ENCODE measurements at places on chromosomes 2 and 18.

DNA sequence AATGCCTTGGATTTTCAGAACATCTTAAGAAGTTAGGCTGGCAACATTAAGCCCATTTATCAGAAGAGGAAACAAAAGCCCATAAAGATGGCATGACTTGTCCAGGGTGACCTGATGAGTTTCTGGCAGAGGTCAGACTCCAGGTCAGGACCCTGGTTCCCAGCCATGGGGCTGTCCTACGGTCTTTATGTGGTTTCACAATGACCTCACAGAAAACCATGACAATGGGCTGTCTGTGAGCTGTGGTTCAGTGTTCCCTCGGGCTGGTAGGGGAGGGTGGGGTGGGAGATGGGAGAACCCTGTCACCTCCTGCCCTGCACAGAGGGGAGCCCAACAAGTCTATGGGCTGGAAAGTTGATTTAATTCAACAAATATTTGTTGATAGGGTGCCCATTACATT, 101.8 kb downstream of the LOXHD1 start:
- no peak for DNase-seq

GRCh38 chr2:100588071-100588786, 25.4 kb downstream of the PDCL3 start:
- DNase-seq = no peak

DNA sequence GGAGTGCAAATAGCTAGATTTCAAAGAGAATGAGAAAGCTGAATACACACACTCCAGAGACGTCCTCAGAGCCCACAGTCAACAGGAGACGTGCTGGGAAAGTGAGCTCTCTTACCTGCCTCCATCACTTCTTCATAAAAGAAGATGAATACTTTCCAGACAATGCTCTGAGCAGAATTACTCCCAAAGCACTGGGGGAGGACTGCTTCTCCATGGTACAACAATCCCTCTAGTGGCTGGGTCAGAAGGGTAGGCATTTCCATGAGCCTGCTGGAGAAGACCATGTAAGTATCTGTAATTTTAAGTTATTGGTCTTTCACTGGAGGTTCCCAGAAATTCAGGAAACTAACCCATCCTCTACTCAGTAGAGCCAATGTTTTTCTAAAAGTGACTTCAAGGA, 190.3 kb downstream of the RBM43 start:
- no peak for DNase-seq

- DNase-seq = no peak
Measured at GRCh38 chr2:234414596-234414995, 82.3 kb downstream of the ARL4C start.

GRCh38 chr18:55047546-55047945, 88.3 kb upstream of the CCDC68 start:
- no peak for DNase-seq

DNA sequence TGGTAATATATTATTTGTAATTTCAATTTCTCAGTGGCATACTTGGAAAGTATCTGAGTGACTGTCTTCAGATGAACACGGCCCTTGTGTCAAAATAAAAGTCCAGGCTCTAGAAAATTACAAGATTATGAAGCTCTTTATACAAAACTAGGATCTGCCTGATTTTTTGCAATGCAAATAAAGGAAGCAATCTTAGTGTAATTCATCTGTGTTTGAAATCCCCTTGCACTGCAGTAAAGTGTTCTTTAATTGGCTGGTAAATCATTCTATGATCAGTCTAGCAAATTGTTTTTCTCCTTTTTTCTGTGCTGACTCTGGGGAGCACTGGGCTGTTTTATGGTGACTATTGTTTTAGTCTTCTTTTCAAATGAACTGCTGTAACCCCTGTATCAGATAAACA, 1039.0 kb downstream of the SOCS6 start:
- DNase-seq = no peak

DNA sequence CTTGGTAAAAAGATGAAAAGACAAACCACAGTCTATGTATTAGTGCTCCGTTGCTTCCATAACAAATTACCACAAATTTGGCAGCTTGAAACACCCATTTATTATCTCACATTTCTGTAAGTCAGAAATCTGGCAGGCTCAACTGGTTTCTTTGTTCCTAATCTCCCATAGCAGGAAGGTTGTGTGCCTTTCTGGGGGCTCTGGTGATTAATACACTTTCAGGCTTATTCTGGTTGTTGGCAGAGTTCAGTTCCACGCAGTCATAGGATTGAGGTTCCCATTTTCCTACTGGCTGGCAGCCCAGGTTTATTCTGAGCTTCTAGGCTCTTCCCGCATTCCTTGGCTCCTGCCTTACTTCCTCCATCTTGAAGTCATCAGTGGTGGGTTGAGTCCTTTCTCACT, 189.3 kb downstream of the ANAPC1 start:
- DNase-seq = no peak

- DNase-seq = no peak
Measured at GRCh38 chr2:121561617-121562268, 31.1 kb downstream of the RNU4ATAC start.

DNA sequence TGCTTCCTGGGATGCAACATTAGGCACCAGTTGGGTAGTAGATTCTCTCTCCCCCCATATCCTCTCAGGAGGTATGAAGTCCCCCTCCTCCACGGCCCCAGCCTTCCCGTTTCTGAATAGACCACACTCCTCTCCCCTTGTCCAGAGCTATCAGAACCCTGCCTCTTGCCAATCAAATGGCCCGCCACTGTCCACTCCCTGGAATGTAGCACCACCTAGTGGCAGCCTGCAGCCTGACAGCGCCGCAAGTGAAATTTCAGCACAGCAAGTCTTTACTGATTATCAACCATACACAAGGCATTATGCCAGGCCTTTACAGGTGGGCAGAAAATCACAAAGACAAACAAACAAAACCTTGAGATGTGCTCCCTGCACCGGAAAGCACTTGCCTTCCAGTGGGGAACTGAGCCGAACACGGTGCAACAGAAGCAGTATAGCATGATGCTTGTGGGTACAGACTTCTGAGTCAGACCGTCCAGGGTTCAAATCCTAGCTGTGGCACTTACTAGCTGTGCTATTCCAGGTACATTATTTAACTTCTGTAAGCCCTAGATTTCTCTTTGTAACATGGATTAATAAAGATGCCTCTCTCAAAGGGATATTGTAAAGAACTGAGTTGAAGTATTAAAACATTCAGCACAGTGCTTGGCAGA, 174.0 kb downstream of the SMAD2 start:
- peak; percentile 51 for DNase-seq

- DNase-seq = no peak
Measured at GRCh38 chr18:56315363-56315762, 323.0 kb downstream of the TXNL1 start.

DNA sequence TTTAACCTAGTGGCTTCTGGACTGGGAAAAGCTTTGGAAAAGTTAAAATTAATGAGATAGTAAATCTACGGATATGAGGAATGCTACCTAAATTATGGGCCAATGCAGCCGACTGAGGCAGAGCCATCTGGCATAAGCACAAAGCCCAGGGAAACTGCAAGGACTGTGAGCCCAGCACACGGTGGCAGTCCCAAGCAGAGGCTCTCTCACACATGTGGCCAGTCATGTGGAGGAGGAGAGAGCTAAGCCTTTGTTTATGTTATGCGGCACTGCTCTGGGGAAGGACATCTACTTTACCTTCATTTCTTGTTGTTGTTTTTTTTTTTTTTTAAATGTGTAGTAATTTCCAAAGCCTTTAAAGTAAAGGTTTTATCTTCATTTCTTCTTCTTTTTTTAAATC, 267.0 kb downstream of the STK39 start:
- DNase-seq = no peak

DNA sequence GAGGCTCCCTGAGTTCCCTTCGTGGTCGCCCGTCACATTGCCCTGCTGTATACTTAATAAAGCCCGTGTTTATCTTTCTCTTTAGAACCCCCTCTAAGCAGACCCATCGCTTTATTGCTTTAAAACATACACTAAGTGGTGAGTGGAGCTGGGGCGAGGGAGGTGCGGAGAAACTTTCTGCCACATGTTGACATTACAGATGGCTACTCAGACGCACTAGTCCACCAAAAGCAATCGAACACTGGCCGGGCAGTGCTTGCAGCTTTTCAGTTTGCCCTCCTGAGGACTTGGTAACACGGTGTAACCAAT, 859 bp upstream of the COLEC12 start:
- DNase-seq = no peak

DNA sequence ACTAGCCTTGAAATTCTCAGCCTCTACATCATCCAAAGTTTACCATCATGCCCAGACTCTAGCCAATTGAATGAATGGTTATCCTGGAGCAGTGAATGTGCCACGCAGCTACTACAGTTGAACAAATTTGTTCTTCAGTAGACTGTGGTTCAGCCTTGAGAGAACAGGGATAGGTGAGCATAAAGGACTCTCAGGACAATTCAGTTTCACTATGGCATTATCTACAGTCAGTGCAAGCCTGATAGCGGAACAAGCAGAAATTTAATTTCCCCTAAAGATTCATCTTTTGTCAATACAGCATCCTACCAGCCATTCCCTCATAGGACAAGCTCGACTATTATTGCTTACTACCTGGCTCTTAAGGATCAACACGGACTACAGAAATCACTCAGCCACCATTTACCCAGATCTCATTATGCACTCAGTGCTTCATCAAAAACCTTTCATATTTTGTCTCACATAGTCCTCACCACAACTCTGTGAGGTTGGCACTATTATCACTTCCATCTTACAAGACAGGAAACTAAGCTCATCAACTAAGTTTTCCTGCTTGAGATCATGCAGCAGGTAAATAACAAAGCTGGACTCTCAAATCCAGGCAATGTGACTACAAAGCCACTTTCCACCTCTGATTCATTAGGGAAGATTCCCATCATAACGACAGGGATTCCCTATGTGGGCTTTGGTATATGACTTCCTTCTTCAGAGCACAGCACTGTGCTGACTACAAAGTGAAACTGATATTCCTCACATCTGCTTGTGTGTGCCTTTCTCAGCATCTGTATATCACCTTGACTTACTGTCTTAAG, 181.5 kb upstream of the ACVR2A start:
- no peak for DNase-seq

- no peak for DNase-seq
Measured at GRCh38 chr2:26770986-26771586, 7.0 kb downstream of the SLC35F6 start.

DNA sequence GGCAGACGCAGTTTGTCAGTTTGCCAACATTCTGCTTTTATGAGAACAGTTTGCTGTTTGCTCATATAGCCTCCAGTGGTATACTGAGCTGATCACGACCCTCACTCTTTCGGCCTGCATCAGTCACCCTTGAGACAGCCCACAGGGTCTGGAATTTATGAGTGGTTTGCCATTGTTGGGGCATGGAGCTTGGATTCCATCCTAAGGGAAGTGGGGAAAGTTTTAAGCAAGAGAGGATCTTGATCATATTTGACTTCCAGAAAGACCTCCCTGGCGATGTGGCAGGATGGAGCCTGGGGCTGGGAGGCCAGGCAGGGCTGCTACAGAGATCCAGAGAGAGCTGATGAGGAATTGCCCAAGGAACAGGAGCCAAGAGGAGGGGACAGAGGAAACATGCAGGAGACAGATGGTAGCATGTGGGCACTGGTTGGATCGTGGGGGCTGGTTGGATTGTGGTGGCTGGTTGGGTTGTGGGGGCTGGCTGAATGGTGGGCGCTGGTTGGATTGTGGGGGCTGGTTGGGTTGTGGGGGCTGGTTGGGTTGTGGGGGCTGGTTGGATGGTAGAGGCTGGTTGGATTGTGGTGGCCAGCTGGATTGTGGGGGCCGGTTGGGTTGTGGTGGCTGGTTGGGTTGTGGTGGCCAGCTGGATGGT, 27.3 kb upstream of the GPR17 start:
- no peak for DNase-seq

- DNase-seq = no peak
Measured at GRCh38 chr18:29928081-29928480, 1114.5 kb downstream of the DSC3 start.

GRCh38 chr2:233832869-233833311, 21.4 kb downstream of the HJURP start:
- no peak for DNase-seq

DNA sequence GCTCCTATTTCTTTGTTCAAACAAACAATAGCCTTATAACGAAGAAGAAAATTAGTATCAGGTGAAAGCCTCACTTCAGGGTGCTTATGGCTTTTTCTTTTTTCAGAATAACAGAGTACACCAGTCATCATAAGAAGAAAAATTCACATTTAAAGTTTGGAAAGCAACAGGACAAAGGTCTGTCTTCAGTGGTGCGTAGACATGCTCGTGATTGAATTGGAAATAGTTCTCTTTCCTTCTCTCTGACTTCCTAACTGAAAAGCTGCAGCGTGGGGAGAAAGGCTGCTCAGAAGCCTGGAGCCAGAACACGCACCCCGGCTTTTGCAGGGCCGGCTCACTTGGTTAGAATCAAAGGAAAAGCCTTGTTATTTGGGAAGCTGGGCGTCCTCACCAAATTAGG, 127.6 kb upstream of the ZNF516 start:
- no peak for DNase-seq

- DNase-seq = no peak
Measured at GRCh38 chr2:239577935-239578334, 177.1 kb upstream of the HDAC4 start.

DNA sequence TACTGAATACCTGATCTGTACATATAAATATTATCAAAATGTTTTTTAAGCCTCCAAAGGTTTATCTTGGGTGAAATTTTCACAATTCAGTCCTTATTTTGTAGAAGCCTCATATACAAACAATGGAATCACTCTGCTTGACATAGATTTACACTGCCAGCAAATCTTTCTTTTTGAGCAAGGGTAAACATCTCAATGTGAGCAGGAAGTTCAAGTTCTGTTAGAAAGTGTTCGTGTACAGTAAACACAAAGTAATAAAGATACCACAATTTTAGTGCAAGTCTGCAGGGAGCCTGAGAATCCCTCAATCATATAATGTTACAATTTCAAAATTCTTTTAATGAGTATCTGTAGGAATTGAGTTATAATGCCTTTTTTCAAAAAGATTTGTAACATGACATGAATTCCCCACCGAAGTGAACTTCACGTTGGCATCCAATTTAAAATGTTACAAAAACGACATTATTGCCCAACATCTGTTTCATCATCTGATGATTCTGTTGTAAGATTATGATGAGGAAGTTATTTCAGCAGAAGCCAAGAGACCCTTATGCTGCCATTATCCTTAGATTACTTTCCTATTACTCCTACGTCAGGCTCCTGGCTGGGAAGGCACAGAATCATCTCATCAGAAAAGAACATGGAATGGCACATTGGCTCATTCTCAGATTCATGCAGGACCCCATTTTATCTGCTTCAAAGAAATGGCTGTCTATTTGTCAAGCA, 283.9 kb upstream of the ACVR2A start:
- DNase-seq = no peak

All from stimulated activated CD4-positive, alpha-beta T cell treated with anti-CD3 and anti-CD28 coated beads, TNF-alpha, amount 100 ng/mL, for 24 hours (primary cell).